AG04449 (cell line): ENCODE measurements at places on chromosomes 3 and 15.

DNA sequence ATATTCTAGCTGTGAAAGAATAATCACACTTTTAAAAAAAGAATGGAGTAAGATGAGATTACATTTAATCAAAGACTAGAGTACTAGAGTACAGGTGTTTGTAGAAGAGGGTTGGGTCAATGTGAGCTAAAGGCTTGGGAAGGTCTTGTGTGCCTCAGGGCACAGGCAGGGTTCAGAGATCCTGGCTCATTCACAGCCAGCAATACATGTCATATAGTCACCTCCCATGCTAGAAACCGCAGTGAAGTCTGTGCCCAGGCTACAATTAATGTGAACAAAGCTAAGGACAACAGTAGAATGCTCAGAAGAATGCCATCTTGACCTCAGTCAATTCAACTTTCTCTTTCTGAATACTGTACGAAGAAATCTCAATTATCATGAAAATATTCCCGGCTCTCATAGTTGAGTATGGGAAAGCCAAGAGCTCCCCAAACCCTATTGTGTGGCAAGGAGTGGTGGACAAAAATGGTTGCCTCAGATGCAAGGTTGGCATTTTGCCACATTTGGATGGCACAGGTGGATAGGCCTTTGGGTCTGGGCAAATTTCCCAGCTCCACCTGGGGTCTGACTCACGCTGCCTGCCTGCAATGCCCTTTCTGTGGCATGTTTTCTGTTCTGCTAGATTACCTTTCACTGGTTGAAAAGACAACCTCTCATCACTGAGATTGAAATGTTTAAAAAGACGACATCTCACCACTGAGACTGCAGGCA lies 70.2 kb downstream of the NMD3 start:
- no peak for DNase-seq

DNA sequence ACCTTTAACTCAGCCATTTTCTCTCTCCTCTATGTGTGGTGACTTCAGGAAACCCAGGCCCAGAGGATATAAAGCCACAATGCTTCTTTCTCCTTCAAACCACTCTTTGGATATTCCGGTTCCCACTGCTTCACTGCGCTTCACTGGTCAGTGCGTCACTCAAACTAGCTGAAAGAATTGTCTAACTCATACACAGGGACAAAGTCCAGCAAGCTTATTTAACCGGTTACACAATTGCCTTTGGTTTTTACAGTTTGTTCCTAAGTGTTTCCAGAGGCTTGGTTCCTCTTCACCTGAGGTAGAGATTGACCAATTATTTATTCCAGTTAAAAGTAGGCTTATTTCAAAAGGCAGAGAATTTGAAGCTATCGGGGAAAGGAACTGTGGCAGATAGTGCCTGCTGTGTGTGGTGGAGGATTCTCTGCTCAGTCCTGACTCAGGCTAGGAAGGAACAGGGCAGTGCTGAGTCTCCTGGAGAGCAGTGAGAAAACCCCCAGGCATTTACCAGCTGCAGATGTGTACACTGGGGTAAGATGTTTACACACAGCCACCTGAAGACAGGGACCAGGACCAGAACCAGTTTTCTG lies at the start of gene HGD:
Gene HGD (minus strand): TSS at position 145 of the 587 bp plus-strand sequence. CDS start 128 bp downstream, at position 17.
- DNase-seq, result no peak

- DNase-seq, result no peak
Observed at GRCh38 chr3:181794011-181794790, 82.5 kb downstream of the SOX2 start.

- DNase-seq, result no peak
Observed at GRCh38 chr3:99625643-99626416, 12.6 kb upstream of the COL8A1 start.

- DNase-seq, result no peak
Observed at GRCh38 chr3:171804618-171805389, 5.5 kb downstream of the PLD1 start.

DNA sequence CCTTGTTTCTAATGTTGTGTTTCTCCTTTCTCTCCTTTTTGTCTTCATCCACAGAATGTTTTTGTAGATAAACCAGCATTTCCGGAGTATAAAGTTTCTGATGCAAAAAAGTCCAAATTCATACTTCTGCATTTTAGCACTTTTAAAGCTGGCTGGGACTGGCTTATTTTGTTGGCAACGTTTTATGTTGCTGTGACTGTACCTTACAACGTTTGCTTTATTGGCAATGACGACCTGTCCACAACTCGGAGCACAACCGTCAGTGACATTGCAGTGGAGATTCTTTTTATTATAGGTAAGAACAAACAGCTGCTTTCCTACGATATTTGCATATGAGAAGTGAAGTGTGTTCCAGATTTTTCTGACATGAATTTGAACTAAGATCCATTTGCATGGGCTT lies 199.4 kb downstream of the KCNH8 start:
- DNase-seq, result no peak

GRCh38 chr3:127691974-127692373 lies 19.2 kb downstream of the ABTB1 start:
- no peak for DNase-seq

DNA sequence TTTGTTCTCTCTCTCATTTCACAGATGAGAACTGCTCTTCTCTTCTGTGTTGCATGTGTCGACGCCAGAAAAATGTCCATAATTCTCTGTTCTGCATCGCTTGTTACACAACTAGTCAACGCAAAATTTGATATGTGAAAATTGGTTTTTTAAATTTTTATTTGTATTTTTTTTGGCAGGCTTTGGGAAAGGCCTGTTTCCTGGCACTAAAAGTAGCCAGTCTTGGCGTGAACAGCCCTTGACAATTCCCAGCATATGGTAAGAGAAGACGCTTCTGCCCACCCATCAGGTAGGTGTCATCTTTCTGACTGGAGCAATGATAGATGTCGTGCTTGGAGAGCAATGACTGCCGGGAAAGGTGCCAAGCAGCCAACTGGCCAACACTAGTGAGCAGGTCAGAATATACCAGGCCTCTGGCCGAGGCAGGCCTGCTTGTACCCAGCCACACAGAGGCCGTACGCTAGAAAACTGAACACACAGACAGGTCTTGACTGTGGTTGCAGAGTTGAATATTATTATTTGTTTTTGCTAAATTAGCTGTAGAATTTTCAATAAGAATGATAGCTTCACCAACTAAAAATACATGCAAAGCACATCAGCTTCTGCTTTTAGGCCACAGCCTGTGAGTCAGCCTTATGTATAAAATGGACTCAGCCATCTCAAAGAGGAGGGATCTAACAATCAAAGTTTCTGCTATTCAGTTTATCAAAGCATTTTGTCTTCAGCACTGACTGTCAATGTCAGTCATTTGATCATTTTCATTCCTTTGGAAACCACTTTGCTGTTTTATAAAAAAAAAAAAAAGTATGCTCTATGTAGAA lies 837.5 kb downstream of the MCTP2 start:
- DNase-seq, result no peak

GRCh38 chr15:30671309-30671708 lies 45.4 kb downstream of the ARHGAP11B start:
- DNase-seq, result no peak

- DNase-seq, result no peak
Observed at GRCh38 chr15:41691471-41691870, 31.3 kb downstream of the MGA start.

DNA sequence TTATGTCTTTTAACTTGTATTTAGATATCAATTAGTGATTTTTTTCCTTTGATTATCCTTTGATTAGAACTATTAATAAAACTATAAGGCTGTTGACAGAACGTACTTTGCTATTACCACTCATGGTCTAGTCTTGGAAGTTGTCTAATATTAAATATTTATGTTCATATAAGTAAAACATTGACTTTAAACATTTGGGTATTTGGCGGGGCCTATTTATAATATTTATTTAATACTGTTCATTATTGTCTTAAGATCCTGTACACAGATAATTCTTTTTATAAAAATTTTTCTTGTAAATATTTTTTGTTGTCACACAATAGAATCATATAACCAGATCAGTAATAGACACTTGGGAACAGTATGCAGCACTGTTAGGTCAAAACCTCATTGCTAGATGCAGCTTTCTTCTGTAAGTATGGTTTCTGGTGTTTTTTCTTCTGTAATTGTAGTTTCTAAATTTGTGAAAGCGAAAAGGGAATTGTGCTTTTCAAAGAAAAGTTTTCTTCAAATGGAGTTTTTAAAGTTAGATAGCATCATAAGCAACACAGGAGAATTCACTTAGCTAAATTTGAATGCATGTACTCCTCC lies 93.4 kb downstream of the FNDC3B start:
- DNase-seq, result no peak
